Activated B cell treated with CpG ODN at 0.5 μM for 24 hours (primary cell): ENCODE measurements at places on chromosomes 1 and 21.

DNA sequence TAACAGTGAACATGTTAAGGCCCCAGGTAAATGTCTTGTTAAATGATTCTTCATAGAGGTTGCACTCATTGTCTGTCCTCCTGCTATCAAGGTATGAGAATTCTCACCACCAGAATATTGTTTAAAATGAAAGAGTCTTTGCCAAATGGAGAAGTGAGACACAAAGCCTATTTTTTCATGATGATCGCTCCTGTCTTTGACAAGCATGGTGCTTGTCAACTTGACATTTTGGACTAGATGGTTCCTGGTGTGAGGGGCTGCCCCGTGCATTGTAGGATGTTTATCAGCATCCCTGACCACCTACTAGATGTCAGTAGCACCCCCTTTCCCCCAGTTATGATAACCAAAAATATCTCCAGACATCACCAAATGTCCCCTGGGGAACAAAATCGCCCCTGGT is 65.6 kb downstream of the MDM4 start:
- DNase-seq = no peak

DNA sequence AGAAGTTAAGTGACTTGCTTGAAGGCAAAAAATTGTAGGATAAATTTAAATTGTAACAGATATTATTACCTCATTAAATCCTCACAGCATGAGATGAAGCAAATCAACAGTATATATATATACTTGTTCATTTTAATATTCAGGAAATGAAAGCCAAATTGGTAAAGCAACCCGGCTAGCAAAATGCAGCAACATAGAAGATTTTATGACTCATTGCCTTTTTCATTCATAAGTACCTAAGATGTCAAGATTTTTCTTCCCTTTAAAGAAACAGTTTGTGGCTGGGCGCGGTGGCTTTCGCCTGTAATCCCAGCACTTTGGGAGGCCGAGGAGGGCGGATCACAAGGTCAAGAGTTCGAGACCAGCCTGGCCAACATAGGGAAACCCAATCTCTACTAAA is 190.5 kb upstream of the NRIP1 start:
- DNase-seq = no peak

DNA sequence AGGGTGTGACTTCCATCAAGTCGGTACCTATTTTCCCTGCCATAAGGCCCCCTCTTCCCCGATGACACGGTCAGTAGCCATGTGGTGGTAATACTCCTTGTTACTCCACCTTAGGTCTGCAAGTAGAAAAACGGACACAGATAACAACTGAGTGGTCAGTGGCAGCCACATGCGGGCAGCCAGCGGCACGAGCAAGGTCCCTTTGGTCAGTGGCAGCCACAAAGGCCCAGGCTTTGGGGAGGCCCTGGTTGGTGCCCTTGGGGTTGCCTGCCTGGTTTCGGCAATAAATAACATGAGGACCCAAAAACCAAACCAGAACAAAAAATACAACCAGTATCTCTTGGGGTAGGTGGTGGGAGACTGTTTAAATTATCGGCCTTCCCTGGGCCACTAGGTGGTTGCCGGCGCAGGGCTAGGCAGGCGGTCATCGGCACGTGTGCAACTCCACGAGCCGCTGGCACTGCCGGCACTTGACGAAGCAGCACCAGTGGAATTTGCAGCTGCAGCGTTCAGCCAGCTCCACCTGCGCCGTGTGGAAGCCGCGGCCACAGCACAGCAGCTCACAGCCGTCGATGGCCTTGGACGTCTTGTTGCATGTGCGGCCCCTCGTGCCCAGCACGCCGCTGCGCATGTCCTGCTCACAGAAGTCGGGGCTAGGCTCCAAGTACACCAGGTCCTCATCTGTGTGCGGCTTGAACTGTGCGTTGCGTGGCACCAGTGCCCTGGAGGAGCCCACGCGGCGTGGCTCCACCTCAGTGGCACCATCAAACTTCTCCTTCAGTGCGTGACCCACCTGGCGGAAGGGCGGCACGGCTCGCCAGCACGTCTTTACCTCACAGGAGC is 23.1 kb downstream of the WNT4 start:
- DNase-seq = no peak

- DNase-seq = no peak
Observed at GRCh38 chr1:162008799-162009198, 14.9 kb downstream of the OLFML2B start.

DNA sequence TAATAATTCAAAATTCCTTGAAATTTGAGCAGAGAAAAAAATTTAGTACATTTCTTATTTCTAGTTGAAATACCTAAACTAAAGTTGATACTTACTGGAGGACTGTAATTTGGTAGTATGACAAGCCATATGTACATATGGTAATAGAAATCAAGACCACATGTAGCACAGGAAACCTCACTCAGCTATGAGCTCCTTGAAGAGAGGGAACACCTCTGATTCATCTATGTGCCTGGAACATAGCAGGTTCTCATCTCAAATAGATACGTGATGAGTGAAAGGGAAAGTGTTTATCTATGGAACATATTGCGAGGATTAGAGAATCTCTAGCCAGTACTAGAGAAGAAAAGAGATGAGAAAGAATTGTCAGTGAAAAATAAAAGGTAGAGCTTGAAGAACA is 47.9 kb upstream of the GNG4 start:
- no peak for DNase-seq

GRCh38 chr1:20063861-20064292 is 6.1 kb upstream of the PLA2G5 start:
- DNase-seq = no peak

DNA sequence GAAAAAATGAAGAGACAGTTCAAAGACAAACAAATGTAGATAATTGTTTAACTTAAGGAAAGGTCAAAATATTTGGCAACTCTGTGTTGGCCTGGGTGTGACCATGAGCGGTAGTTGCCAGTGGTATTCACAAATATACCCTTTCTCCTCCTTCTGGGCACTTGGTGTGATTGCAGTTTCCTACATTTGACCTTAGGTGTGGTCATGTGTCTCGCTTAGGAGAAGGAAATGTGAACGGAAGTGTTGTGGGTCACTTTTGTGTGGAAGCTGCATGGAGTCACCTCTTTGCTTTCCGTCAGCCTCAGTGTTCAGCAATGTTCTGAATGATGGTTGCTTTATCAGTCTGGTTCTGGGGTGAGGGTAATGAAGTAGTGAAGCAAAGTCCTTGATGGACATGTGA is 3.4 kb upstream of the PCSK9 start:
- DNase-seq = no peak

DNA sequence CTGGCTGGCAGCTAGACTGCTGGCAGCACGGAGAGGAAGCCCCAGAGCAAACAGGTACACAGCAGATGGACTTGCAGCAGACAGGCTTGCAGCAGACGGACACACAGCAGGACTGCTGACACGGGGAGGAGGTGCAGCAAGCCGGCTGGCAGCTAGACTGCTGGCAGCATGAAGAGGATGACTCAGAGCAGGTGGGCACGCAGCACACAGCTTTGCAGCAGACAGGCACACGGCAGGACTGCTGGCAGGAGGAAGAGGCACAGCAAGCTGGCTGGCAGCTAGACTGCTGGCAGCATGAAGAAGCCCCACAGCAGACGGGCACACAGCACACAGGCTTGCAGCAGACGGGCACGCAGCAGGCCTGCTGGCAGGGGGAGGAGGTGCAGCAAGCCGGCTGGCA is 498 bp downstream of the KRTAP10-2 start:
- no peak for DNase-seq

GRCh38 chr1:61851235-61851634 is 109.0 kb downstream of the PATJ start:
- DNase-seq = no peak

DNA sequence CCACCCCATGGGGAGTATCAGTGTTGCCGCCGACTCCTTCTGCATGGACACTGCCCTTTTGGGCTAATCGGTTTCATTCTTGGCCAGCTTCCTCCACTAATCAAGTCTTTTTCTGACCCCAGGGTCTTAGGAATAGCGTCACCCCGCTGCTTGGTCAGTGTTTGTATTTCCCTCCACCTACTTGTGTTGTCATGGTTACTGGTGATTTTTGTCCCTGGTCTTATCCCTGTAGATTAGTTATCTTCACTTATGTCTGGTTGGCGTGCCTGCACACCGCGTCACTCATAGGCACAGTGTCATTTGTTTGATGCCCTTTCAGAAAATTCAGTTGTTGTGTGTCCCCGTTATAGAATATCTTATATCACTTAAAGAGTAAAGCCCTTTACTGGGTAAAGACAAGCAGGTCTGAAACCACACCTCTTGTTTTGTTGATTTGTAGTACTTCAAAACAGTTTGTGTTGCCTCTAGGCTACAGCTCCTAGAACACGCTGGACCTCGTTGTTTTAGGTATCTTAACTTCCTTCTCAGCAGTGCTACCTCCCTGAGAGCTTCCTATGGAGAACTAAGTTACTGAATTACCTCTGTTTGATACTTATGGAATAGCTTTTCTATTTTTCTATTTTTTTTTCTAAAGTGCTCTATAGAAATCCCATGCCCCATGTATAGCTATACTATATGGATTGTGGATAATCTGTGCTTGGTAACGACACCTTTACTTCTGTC is 868 bp downstream of the PPP1R12B start:
- DNase-seq = no peak

GRCh38 chr1:24709791-24710441 is 35.3 kb upstream of the CLIC4 start:
- no peak for DNase-seq

GRCh38 chr1:161913482-161914140 is 110.1 kb downstream of the OLFML2B start:
- no peak for DNase-seq

GRCh38 chr1:37294529-37294928 is 179.9 kb upstream of the ZC3H12A start:
- DNase-seq = no peak

GRCh38 chr1:232765542-232765941 is 39.7 kb upstream of the MAP10 start:
- DNase-seq = no peak

- no peak for DNase-seq
Observed at GRCh38 chr1:1996207-1996651, 7.4 kb downstream of the CFAP74 start.

- DNase-seq = no peak
Observed at GRCh38 chr1:205301205-205301821, 20.2 kb downstream of the NUAK2 start.

- no peak for DNase-seq
Observed at GRCh38 chr21:38440746-38441145, 57.5 kb downstream of the ERG start.

DNA sequence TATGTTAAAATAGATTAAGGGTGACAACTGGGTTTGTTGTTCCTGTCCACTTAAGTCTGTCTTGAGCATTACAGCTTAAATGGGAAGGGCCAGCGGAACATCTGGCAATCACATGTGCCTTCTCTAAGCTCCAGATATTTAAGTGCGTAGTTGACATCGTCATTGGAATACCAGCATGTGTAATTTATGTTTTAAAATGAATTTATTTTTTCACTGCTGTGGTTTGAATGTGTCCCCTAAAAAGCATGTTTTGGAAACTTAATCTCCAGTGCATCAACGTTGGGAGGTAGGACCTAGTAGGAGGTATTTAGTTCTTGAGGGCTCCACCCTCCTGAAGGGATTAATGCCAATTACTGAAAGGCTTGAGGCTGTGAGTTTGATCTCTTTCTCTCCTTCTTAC is 13.4 kb downstream of the ZCCHC17 start:
- DNase-seq = no peak

GRCh38 chr1:40059338-40059959 is 18.9 kb downstream of the CAP1 start:
- no peak for DNase-seq

DNA sequence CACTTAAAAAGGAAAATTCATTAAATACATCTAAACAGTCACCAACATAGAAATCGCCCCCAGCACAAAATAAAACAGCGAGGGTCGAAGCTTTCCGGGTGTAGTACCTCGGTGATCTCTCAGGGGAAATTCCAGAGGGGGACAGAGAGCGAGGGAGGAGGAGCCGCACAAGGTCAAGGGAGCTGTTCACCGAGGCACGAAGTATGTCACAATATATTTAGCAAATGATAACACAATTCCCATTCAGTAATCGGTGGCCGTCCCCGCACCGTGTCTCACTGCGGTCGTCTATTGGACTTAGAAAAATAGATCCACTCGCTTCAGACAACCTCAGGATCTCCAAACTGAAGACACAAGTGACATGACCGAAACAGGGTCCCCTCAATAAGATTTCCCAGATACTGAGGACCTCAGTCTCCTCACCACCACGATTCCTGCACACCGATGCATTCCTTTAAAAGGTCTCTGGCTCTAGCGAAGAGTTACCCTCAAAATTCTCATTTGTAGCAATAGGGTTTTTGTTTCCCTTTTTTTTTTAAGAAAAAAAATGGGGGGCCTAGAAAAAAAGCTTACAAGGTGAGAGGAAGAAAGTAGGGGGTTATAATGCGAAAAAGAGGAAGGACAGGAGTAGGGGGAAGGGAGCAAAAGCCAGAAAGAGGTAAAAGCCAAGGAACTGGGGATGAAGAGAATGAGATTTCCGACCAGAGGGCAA is 1.1 kb downstream of the LPGAT1 start:
- no peak for DNase-seq

GRCh38 chr1:201245082-201245481 is 38.2 kb upstream of the PKP1 start:
- DNase-seq = no peak

DNA sequence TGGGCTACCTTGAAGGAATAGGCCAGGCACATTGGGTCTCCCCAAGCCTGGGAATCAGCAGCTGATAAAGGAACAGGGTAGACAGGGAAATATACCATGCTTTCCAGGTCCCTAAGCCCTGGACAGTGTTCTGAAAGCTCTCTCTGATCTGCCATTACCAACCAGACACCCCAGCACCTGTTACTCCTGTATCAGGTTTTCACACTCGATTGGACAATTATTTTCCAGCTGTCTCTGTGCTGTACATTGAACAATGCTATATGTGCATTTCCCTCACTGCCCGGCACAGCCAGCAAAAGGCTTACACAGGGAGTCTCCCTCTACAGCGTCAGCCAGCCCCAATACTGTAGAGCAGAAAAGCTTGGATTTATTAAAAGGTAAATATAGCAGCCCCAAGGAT is 4.7 kb downstream of the CFAP45 start:
- DNase-seq = no peak
